ENCODE measurements at places on chromosomes 13 and 19. TPM values are rescaled to one million over a fixed set of nuclear protein-coding genes. Genes with fewer than 3 reads are reported as not detected.

DNA sequence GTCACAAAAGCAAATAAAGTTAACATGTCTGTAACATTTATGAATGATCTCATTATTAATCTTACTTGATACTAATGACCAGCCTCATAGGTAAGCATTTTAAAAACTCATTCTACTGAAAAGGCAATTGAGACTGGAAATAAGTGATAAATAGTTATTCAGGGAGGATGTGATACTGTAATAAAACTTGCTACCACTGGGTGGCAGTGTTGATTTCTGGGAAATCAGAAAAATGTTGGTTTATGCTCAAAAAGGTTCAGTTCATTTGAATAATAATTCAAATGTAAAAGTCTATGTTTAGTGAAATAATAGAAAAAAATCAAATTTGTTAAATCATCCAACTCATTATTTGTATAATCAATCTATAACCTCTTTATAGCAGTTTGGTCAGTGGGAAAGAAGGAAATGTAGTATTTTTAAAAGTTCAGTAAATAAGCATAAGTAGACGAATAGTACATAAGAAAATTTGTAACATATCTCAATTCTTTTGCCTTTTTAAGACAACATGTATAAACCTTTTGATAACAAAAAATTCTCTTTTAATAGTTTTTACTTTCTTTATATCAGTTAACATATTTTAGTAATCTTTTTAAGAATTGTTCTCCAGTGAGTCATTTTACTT, 9.6 kb downstream of the ABHD13 start:
- no peak for DNase-seq
- H3K4me3 ChIP-seq, result no peak overlapping the region
- H3K4me1 ChIP-seq, result peaks cover 2% of the 10 kb centered on the region

DNA sequence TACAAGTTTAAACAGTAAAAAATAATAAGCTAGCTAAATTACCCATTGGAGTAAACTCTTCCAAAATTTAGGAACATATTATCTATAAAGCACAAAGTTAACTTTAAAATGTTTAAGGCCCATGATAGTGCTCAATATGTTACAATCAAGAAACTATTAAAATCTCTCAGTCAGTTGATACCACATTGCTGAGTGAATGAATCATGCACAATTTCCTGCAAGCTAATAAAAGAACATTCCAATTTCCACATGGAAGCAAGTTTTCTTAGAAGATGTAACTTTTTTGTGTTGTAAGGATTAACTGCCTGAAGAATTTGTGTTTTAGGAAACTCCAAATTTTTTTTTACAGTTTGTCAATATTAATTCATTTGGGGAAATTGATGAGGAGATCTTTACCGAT, 666.6 kb downstream of the SLITRK1 start:
- no peak overlapping the region for H3K27ac ChIP-seq
- no peak overlapping the region for H3K4me3 ChIP-seq
- peaks cover 17% of the 10 kb centered on the region for H3K4me1 ChIP-seq
- H3K36me3 ChIP-seq, result no peaks in the 10 kb centered on the region

Gene PPP1R15A
- 17.0 TPM for total RNA-seq

- H3K4me3 ChIP-seq, result no peak overlapping the region
- H3K36me3 ChIP-seq, result peaks cover 21% of the 10 kb centered on the region
- DNase-seq, result no peak
- no peak overlapping the region for H3K27ac ChIP-seq
These were observed 90.2 kb downstream of the DHRS12 start for GRCh38 chr13:51713807-51714206.

DNA sequence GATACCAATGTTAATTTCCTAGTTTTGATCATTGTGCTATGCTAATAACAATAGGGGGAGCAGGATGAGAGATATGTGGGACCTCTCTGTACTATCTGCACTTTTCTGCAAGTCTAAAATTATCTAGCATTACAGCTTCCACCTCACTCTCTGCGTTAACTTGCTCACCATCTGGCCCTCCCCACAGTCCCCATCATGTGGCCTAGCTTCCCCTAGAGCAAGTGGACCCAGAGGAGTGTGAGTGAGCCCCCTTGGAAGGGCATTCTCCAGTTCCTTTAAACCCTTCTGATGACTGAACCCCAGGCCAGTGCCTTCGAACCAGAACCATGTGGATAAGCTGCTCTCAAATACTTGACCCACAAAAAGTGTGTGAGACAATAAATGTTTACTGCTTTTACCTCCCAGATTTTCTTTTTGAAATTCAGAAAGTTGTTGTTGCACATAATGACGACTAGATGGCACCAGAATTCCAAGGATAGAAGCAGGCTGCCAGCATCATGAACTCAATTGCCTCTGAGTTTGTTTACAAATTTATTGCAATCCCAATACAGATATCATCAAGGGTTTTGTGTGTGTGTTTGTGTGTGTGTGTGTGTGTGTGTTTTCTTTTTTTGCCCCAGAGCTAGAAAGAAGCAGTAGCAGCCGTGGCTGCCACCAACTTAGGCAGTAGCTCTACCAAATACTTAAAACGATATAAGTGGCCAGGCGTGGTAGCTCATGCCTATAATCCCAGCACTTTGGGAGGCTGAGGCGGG, 49.0 kb upstream of the ZNF780A start:
- no peaks in the 10 kb centered on the region for H3K36me3 ChIP-seq
- H3K27ac ChIP-seq, result no peak overlapping the region
- 0 out of 2 replicates have a peak, but pooled peaks cover 5% of the 10 kb centered on the region for H3K4me1 ChIP-seq
- no peak for DNase-seq
- peaks cover 2% of the 10 kb centered on the region for H3K27me3 ChIP-seq
- H3K4me3 ChIP-seq, result no peak overlapping the region

DNA sequence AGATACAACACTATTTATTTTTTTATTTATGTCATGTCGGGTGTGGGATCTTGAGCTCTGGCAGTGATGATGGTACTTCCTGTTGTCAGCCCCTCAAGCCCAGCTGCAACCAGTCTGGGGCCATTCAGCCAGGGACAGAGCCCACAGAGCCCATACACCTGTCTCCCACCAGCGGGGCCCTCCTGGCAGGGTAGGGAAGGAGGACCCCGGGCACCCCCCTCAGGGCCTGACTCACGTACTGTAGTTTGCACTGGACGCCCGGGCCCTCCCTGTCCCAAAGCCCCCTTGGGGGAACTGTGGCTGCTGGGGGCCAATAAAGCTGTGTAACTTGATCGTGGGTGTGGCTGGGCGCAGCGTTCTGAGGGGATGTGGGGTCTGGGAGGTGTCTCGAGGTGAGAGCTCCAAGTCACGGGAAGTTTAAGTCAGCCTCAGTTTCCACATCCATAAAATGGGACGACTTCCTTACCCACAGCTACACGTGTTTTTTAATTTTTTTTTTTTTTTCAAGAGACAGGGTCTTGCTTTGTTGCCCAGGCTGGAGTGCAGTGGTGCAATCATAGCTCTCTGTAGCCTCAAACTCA, 9.5 kb downstream of the ATG4D start:
- no peak overlapping the region for H3K27ac ChIP-seq
- no peaks in the 10 kb centered on the region for H3K4me1 ChIP-seq
- peaks cover 55% of the 10 kb centered on the region for H3K36me3 ChIP-seq
- DNase-seq, result no peak
- no peaks in the 10 kb centered on the region for H3K27me3 ChIP-seq

GRCh38 chr19:42468273-42468796, 25.6 kb upstream of the CXCL17 start:
- H3K27ac ChIP-seq, result peak overlapping the region; percentile 43
- DNase-seq, result no peak
- H3K36me3 ChIP-seq, result no peaks in the 10 kb centered on the region
- no peak overlapping the region for H3K4me3 ChIP-seq
- peaks cover 46% of the 10 kb centered on the region for H3K4me1 ChIP-seq
- H3K27me3 ChIP-seq, result peaks cover 4% of the 10 kb centered on the region

GRCh38 chr19:54462655-54463530, 685 bp downstream of the LENG9 start:
- H3K4me1 ChIP-seq, result peaks cover 7% of the 10 kb centered on the region
- peak; percentile 69 for DNase-seq
- H3K4me3 ChIP-seq, result peak overlapping the region; percentile 78
- peaks cover 18% of the 10 kb centered on the region for H3K27me3 ChIP-seq
- peaks cover 23% of the 10 kb centered on the region for H3K36me3 ChIP-seq

- no peak overlapping the region for H3K27ac ChIP-seq
- peaks cover 25% of the 10 kb centered on the region for H3K4me1 ChIP-seq
- no peak overlapping the region for H3K4me3 ChIP-seq
- H3K27me3 ChIP-seq, result no peaks in the 10 kb centered on the region
- H3K36me3 ChIP-seq, result 0 out of 2 replicates have a peak, but pooled peaks cover 3% of the 10 kb centered on the region
- DNase-seq, result peak; percentile 44
These were observed 16.8 kb downstream of the SPC24 start for GRCh38 chr19:11138601-11139300.

- DNase-seq, result peak; percentile 26
- H3K27ac ChIP-seq, result no peak overlapping the region
- 0 out of 2 replicates have a peak, but pooled peaks cover 3% of the 10 kb centered on the region for H3K4me1 ChIP-seq
- H3K36me3 ChIP-seq, result no peaks in the 10 kb centered on the region
These were observed 1284.5 kb downstream of the SLITRK1 start for GRCh38 chr13:82597747-82598146.

GRCh38 chr13:96734499-96734898, 259.8 kb downstream of the OXGR1 start:
- no peaks in the 10 kb centered on the region for H3K4me1 ChIP-seq
- DNase-seq, result no peak
- no peaks in the 10 kb centered on the region for H3K27me3 ChIP-seq
- no peaks in the 10 kb centered on the region for H3K36me3 ChIP-seq
- no peak overlapping the region for H3K27ac ChIP-seq
- H3K4me3 ChIP-seq, result no peak overlapping the region

Gene C13orf46
- 0.37 TPM for total RNA-seq

DNA sequence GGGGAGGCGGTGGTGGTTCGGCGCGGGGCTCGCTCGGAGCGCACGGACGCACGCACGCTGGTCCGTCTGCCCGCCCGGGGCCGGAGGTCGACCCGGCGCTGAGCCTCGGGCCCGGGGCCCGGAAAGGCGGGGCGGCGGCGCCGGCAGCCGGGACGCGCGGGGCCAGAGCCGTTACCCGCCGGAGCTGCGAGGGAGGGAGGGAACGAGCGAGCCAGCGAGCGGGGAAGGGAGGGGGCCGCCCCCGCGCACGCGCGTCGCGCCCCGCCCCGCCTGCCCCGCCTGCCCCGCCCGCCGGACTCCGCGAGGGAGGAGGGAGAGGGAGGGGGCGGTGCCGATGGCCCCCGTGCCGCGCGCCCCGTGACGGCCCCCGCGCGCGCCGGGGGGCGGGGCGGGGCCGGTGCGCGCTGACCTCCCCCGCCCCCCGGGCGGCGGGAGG, 15.0 kb downstream of the CIC start:
- no peak overlapping the region for H3K4me3 ChIP-seq
- H3K27ac ChIP-seq, result no peak overlapping the region
- H3K4me1 ChIP-seq, result peaks cover 33% of the 10 kb centered on the region
- peaks cover 4% of the 10 kb centered on the region for H3K36me3 ChIP-seq
- no peaks in the 10 kb centered on the region for H3K27me3 ChIP-seq
- DNase-seq, result peak; percentile 62

DNA sequence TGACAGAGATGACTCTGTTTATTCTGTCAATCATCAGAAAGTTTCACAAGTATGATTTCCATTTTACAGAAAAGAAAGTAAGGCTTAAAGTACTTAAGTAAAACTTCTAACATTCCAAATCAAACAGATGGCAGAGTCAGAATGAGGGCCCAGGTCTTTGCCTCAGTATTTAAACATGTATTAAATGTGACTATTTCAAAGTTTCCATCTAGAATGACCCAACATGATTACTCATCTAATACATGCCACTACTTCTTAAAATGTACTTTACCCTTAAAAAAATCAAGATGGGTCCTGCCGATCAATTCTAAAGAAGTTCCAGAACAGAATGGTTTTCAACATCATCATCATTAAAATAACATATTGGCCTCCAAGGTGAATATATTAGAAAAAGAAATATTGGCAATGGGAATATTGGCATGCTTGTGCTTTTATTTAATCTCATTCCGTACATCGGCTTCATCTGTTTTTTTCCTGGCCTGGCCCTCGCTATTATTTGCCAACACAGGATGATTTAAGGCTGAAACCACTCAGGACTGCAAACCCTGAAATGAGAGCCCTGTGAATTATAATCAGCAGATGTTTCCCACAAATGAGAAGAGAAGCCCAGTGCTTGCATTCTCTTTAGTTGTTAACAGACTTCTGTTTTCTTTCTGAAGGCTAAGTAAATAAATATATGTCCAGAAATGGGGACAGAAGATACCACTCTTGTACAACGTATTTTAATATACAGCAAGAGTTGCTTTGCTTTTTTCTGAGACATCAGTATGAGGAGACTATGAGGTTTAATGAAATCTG, 340.0 kb downstream of the DNAJC15 start:
- no peaks in the 10 kb centered on the region for H3K36me3 ChIP-seq
- H3K27me3 ChIP-seq, result no peaks in the 10 kb centered on the region
- DNase-seq, result no peak
- no peak overlapping the region for H3K4me3 ChIP-seq
- no peak overlapping the region for H3K27ac ChIP-seq

DNA sequence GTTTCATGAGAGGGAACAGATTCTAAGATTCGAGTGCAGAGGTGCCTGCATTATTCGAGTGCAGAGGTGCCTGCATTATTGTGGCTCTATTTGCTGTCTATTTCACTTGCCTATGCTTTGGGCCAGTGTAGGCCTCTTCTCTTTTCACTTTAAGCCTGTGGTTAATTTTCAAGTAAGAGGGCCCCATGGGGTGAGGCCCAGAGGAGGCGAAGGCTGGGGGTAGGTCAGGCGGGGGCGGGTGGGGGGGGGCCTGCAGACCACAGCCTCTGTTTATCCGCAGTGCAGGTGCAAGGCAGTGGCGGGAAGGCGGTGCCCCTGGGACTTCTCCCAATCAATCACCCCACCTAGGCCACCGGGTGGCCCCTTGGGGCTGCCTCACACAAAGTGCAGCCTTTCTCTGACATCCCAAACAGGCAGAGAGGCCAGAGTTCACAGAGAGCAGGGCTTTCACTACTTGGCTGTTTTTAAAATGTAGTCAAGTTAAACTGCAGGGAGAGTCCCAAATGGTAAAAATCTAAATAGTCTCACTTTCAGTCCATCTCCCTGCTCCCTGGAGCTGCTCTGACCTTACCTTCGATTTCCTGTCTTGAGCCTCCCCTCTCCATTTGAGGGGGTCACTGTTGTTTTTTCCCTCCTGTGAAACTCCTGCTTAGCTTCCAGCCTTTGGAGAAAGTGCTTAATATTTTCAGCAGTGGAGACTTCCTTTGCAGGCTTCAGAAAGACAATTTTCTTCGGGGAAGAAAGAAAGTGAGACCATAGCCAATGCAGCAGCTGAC, 249.0 kb downstream of the DLEU7 start:
- H3K27me3 ChIP-seq, result no peaks in the 10 kb centered on the region
- no peaks in the 10 kb centered on the region for H3K36me3 ChIP-seq
- DNase-seq, result peak; percentile 43
- H3K4me3 ChIP-seq, result no peak overlapping the region
- peaks cover 23% of the 10 kb centered on the region for H3K4me1 ChIP-seq
- H3K27ac ChIP-seq, result peak overlapping the region; percentile 81

Gene ZNF345
- total RNA-seq, result 6.4 TPM

- H3K4me3 ChIP-seq, result no peak overlapping the region
- no peak overlapping the region for H3K27ac ChIP-seq
- H3K27me3 ChIP-seq, result no peaks in the 10 kb centered on the region
- DNase-seq, result no peak
These were observed 1342.5 kb upstream of the SLC10A2 start for GRCh38 chr13:104408733-104409132.

Gene CYP4F8
- total RNA-seq, result not detected

GRCh38 chr19:56750658-56751057, 79.1 kb upstream of the ZNF835 start:
- peaks cover 65% of the 10 kb centered on the region for H3K36me3 ChIP-seq
- no peak for DNase-seq
- H3K27me3 ChIP-seq, result no peaks in the 10 kb centered on the region
- no peaks in the 10 kb centered on the region for H3K4me1 ChIP-seq
- no peak overlapping the region for H3K27ac ChIP-seq

GRCh38 chr19:53002479-53002878, 11.2 kb upstream of the ERVV-1 start:
- peaks cover 60% of the 10 kb centered on the region for H3K27me3 ChIP-seq
- no peak for DNase-seq
- H3K4me3 ChIP-seq, result no peak overlapping the region
- peak overlapping the region; percentile 79 for H3K27ac ChIP-seq
- H3K36me3 ChIP-seq, result no peaks in the 10 kb centered on the region
- H3K4me1 ChIP-seq, result peaks cover 14% of the 10 kb centered on the region

Measured in WTC11 (cell line).